HCEC 1CT (cell line): ENCODE measurements at places on chromosomes 5 and 9.

- DNase-seq, result no peak
Measured at GRCh38 chr5:99771296-99771695, 763.9 kb upstream of the FAM174A start.

- peak; percentile 59 for DNase-seq
Measured at GRCh38 chr9:76564297-76564696, 105.3 kb downstream of the GCNT1 start.

DNA sequence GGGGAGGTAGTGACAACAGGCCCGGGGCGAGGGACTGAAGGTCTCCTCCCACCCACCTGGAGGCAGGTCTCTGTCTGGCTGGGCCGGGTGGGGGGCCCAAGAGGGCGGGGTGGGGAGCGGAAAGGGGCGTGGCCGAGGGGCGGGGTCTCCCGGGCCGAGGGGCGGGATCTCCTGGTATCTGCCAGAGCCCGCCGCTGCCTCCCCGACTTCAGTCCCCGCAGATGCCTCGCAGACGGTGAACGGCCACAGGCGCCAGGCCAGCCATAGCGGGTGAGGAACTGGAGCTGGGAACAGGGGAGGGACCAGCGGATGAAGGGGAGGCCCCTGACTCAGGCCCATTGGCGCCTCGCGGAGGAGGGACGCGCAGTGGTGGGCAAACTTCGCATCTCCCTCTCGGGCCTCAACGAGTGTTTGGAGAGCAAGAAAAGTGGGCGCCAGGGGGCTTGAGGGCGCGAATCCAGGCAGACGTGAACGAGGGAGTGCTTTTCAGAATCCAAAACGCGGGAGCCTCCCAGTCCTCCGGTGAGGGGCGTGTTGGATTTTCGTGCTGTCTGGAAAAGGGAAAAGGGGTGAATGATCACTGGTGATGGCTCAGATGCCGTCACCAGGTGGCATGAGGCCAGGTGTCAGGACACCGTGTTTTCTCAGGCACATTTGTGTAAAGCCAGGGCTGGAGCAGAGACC is at the start of gene ADGRD2:
TSS of gene ADGRD2 (plus strand) at position 211 of the 684 bp plus-strand sequence. CDS start 1,216 bp downstream, outside the sequence.
- no peak for DNase-seq

- DNase-seq, result no peak
Measured at GRCh38 chr9:115080242-115080641, 37.7 kb downstream of the TNC start.

DNA sequence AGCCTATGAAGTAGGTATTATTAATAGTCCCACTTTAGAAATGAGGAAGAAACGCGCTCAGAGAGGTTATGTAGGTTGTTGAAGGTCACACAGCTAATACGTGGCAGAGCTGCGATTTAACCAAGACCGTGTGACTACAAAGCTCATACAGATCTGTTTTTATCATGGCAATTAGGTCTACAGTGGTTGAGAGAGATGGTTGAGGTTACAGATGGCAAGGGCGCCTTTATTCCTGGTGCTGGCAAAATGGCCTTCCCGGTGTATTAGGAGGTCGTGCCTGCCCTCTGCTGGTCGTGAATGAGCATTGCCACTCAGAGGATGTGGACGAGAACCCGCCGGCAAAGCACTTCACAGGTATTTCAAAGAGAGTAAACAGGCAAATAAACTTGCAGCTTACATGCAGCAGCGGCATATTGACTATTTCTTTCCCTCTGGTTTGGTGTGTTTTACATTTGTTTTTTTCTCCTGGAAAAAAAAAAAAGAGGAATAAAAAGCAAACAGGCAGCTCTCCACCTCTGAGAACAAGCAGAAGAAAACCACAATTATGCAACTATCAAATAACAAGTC is 65.3 kb upstream of the EGFLAM start:
- DNase-seq, result peak; percentile 40

DNA sequence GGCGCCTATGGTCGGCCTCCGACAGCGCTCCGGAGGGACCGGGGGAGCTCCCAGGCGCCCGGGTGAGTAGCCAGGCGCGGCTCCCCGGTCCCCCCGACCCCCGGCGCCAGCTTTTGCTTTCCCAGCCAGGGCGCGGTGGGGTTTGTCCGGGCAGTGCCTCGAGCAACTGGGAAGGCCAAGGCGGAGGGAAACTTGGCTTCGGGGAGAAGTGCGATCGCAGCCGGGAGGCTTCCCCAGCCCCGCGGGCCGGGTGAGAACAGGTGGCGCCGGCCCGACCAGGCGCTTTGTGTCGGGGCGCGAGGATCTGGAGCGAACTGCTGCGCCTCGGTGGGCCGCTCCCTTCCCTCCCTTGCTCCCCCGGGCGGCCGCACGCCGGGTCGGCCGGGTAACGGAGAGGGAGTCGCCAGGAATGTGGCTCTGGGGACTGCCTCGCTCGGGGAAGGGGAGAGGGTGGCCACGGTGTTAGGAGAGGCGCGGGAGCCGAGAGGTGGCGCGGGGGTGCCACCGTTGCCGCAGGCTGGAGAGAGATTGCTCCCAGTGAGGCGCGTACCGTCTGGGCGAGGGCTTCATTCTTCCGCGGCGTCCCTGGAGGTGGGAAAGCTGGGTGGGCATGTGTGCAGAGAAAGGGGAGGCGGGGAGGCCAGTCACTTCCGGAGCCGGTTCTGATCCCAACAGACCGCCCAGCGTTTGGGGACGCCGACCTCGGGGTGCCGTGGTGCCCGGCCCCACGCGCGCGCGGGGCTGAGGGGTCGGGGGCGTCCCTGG is 561 bp downstream of the DAPK1 start:
- no peak for DNase-seq

- no peak for DNase-seq
Measured at GRCh38 chr5:127112347-127112864, 39.1 kb upstream of the C5orf63 start.

DNA sequence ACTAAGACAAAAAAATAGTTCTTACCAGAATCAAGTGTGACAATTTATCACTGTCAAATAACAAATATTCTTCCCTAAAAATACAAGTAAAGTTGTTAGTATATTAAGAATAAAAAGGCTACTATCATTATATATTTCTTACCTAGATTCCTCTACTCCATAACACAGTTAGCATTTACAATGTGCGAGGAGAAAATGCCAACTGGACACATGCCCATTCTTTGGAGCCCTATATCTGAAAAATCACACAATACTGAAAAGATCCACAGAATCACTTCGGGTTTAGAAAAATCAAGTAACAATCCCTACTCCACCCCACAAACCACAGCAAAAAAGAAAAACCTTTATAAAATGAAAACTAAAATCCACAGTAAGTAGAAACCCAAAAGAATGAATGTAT is 70.9 kb downstream of the PKD2L2 start:
- DNase-seq, result no peak

DNA sequence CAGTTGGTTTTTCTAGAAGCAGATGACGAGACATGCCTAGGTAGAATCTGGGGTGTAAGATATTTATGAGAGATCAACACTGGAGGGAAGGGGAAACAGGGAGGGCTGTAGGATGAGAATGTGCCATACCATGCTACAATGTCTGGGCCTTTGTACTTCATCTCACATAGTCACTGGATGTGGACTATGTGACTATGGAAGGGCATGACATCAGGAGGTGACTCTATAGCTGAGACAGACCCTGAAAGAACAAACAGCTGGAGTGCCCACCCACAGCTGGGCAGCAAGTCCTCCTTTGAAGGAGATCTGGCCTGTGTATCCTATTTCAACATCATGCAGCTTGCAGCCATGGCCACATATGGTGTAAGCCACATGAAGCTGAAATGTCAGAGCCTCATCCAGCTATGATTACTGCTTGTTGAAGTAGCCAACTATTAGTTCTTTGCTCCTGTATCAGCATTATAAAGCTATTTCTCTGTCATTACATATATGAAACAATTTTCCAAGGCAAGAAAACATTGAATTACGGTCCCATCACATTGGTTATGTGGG is 46.2 kb upstream of the KIF2A start:
- no peak for DNase-seq

DNA sequence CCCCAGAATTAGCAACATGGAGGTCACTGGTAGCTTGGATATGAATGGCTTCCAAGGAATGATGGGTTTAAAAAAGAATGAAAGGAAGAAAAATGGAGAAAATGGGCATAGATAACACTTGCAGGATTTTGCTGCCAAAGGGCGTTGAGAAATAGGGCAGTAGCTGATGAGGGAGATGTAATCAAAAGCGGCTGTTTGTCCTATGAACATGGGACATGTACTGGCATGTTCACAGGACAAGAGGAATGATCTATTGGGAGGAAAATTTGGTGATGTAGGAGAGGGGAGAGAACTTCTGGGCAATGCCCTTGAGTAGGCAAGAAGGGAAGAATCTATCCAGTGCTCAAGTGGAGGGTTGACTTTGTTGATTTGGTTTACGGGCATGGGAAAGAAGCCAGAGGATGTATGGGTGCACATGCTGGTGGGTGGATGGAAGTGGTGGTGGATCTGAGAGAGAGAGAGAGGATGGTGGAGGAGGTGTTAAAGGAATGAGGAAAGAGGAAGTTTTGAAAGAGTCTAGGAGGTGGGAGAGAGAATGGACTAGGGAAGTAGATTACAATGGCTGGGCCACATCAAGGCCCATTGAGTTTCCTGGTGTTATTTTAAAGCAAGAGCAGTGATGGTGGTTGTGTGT is 115.1 kb upstream of the MVB12B start:
- no peak for DNase-seq

DNA sequence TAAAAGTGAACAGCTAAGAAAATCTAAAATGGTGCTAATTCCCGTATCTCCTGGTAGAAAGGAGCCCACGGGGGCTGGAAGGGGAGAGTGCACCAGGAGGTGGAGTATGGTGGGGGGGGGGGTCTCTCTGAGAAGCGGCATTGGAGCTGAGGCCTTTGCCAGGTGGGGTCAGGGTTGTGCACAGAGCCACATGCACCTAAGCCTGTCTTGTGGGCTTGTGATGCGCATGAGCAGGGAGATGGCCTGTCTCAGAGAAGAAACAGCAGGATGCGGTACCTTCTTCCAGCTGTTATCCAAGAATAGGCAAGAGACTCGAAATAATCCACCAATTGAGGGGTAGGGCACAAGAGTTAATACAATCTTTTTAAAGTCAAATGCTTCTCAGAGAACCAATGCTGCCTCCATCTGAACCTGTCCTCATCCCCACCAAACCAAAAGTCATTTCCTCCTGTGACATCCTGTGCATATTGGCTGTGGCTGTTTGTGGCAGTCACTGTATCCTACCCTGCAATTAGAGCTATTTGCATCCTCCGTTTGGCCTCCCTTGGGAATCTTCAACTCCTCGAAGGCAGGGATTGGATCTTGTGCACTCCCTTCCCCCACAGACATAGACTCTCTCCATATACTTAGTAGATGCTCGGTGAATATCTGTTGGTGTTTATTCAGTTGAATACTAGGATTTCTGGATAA is 45.4 kb downstream of the FGF1 start:
- no peak for DNase-seq

DNA sequence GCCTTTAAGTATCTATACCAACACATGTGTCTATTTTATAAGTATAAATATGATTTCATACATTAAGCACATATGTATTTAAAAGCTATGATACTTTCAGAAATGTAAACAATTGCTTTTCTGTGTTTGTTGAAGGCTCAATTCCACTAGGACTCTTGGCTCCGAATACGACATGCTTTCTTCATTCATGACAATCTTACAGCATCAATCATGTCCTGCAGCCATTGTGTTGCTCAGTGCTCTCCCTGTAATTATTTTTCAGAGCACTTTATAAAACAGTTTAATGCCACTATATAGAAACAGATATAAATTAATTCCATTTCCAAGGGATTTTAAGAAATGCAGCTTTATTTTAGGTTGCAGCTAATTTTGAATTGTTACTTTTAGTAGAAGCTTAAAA is 167.3 kb downstream of the TAF11L14 start:
- DNase-seq, result no peak

DNA sequence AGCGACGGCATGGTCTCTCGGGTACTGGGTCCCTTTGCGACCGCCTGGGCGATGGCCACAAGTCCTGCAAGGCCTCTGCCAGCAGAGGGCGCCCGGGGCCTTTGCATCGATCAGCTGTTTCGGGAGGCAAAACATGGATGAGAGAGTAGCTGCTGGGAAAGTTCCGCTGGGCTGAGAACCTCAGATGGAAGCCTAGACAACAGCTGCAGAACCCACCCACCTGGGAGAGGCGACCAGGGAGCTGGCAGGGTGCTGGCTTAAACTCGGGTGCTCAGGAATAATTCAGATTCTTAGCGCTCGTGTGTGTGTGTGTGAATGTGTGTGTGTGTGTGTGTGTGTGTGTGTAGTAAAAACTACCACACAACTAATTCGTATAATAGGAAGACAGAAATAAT is 50.0 kb downstream of the TRIM32 start:
- peak; percentile 51 for DNase-seq

GRCh38 chr5:58498340-58498942 is 7.2 kb downstream of the GAPT start:
- DNase-seq, result peak; percentile 7

- DNase-seq, result no peak
Measured at GRCh38 chr9:76738402-76738801, 25.8 kb upstream of the PCA3 start.

- peak; percentile 59 for DNase-seq
Measured at GRCh38 chr5:116137544-116138378, 52.9 kb downstream of the COMMD10 start.

- no peak for DNase-seq
Measured at GRCh38 chr9:4096121-4096520, 203.7 kb downstream of the GLIS3 start.

DNA sequence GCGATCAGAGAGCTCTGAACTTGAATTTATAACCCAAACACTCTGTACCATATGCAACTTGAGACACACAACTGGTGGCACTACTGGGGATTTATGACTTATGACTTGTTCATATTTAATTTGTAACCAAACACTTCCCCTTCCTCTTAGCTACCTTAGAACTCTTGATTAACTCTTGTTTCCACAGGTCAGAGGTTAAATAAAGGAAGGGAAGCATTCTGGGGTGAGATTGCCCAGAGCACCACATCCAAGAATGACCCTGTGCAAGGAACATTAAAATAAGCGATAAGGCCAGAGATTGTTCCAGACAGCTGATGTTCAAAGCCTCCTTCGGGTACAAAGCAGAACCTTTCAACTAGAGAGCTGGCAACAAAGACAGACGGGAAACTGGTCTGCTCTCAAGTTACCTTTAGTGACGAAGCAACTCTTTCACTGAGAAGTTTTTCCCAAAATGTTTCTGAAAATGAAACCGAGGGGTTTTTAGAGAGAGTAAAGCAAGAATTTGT is 242.6 kb downstream of the DENND1A start:
- DNase-seq, result no peak

GRCh38 chr5:151773951-151774350 is 2.2 kb downstream of the G3BP1 start:
- no peak for DNase-seq

DNA sequence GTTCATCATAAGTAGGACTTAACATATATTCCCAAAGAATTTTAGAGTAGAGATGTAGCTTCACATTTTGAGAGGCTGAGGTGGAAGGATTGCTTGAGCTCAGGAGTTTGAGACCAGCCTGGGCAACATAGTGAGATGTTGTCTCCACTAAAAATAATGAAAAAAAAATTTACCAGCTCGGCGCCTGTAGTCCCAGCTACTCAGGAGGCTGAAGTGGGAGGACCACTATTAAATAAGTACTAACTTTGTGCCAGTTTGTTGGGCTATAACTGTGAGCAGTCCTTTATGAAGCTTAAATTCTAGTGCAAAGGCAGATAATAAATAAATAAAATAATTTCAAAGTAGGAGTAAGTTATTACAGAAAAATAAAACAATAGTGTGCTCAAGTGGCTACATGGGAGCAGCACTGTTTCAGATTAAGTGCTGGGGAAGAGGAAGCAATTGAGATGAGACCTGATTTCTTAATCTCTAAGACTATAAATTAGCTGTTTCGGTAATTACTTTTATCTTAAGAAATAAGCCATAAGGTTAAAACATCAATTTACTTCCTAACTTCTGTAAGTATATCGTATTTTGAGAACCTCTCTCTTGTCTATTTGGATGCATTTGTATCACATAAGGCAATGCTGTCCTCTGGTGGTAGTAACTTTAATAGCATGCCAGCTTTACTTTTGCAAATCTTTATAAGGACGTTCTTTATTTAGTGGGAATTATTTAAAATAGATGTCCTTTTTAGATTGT is 98.9 kb downstream of the CSNK1G3 start:
- peak; percentile 60 for DNase-seq
